ENCODE measurements at places on chromosomes 6 and 20.

- DNase-seq, result no peak
Measured at GRCh38 chr20:46631212-46631869, 19.9 kb downstream of the SLC13A3 start.

DNA sequence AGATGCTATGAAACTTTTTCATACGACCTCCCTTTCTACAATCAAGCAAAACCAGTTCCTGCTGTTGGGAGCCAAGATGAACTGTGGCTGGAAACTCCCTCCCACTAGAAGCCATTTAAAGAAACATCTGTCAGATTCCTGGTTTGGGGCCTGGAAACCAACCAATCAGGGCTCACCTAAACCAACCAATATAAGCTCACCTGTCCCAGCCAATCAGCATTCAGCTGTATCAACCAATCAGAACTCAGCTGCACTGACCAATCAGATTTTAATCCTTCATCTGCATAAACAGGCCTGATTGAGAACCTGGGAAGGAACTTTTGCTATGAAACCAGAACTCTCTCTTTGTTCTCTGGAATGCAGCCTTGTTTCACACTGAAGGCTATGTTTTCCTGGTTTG, 42.4 kb downstream of the SNX14 start:
- DNase-seq, result no peak

- no peak for DNase-seq
Measured at GRCh38 chr6:127031511-127031910, 87.0 kb upstream of the RSPO3 start.

DNA sequence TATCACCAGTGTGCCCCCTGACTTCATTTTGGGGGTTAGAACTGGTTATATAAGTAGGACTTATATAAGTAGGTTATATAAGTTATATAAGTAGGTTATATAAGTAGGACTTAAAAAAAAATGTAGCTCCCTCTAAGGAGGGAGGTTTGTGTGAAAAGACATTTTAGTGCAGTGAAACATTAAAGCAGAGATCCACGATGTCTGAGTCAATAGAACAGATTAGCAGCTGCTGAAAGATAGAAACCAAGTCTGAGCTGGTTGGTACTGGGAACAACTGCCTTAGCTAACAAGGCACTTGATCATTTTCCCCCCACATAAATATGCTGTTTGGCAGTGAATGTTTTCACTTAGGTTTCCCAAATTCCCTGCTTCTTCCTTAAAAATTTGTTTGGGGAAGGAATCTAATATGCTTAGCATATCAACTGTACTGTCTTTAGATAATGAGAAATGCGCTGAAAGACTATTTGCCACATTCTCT, 2.1 kb upstream of the RPS12 start:
- DNase-seq, result no peak

- no peak for DNase-seq
Measured at GRCh38 chr20:45507011-45507820, 8.2 kb downstream of the SPINT3 start.

DNA sequence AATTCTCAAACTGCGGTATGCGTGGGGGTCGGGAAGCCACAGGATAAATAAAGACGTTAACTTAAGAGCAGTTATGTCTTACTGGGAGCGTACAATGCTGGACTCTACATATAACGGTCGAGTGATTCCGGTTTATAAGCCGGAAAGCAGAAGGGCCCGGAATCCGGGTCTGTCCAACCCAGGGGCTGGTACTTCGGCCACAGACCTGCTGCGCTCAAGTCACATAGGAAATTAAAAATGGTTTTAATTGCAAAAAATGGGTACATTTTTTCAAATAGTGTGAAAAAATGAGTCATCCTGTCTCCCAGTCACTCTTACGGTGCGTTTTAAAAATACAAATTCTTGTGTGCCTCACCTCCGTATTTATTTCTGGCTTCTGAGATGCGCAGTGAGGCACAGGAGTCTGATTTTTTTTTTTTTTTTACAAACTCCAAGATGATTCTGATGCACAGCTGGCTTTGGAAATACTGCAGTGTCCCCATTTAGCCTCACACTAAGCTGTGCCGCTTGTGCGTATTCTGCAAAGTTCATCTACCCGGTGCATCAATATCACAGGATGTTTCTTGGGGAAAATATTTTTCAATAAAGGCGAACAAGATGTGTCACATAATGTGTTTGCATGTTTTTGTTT, 1.0 kb downstream of the PCIF1 start:
- DNase-seq, result no peak

GRCh38 chr6:69693762-69694161, 103.0 kb downstream of the LMBRD1 start:
- DNase-seq, result no peak

DNA sequence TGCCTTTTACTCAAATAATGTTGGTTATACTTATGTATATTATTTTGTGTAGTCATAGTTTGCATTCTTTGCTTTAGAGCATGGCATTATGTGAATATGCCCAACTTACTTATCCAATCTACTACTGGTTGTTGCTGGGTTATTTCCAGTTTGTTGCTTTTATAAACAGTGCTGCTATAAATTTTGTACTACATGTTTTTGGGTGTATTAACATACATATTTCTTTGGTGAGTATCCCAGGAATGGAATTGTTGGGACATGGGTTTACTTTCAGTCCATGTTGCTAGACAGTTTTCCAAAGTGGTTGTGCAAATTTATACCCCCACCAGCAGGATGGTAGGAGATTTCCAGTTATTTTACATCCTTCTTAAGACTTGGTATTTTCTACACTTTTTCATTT, 157.1 kb upstream of the THEMIS start:
- no peak for DNase-seq

- no peak for DNase-seq
Measured at GRCh38 chr6:72740135-72740534, 118.3 kb downstream of the KCNQ5 start.

DNA sequence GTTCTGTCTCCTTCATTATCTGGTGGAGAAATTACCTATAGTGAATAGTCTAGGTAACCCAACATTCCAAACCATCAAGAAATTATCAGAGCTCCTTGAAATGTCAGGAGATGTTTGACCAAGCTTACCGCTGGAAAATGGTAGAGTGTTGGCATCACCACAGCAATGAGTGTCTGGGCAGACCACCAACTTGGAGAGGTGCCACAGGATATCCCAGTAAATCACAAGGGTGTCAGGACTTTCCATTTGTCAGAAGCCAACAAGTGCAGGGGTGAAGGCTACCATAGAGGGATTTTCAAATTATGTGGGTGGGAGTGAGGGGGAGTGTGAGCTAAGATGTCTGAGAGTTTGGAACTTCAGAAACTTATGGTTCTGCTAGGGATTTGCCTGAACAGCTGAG, 73.2 kb downstream of the VGLL2 start:
- no peak for DNase-seq

DNA sequence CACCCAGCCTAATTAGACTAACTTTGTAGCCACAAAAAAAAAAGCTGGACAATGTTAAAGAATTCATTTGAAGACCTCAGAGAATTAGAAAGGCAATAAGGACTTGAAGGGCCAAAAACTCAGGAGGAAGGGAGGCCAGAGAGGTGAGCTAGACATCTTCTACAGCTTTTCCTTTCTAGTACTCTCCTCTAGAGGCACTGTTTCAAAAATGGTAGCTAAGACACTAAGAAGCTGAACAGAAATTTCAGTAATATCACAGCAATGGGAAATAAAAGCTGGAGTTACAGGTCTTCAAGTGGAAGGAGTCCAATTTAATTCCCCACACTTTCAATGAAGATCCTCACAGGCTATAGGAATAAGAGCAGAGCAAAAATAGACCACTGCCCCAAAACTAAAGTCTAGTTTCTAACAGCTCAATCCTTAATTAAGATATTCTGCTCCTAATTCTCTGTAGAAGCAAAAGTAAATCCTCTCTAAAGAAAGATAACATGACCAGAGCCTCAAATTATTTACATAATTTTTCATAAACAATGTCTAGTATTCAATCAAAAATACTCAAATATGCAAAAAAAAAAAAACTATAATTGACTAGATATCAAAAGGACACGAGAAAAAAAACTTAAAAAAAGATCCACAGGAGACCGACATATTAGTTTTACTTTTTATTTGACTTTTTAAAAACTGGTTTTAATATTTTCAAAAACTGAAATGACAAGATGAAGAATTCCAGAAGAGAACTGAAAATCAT, 63.7 kb downstream of the RNGTT start:
- no peak for DNase-seq

GRCh38 chr6:55142610-55143009, 31.7 kb upstream of the HCRTR2 start:
- no peak for DNase-seq

DNA sequence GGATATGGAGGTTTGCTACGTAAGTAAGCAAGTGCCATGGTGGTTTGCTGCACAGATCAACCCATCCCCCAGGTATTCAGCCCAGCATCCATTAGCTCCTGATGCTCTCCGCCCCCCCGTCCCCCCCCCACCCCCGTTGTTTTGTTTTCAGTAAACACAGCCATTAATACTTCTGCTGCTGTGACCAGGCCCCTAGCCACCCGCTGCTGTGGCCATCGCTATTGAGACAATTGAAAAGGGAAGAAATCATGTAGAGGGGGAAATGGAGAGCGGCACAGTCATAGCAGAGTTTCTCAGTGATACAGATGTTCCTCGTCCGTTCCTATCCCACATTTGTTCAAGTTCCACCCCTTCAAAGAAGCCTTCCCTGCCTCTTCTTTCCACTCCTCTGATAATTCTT, 24.9 kb downstream of the SLC35D3 start:
- DNase-seq, result no peak

GRCh38 chr6:111871725-111872400, 1.4 kb downstream of the FYN start:
- DNase-seq, result peak; percentile 54

- DNase-seq, result no peak
Measured at GRCh38 chr6:36955136-36955535, 598 bp downstream of the PI16 start.

DNA sequence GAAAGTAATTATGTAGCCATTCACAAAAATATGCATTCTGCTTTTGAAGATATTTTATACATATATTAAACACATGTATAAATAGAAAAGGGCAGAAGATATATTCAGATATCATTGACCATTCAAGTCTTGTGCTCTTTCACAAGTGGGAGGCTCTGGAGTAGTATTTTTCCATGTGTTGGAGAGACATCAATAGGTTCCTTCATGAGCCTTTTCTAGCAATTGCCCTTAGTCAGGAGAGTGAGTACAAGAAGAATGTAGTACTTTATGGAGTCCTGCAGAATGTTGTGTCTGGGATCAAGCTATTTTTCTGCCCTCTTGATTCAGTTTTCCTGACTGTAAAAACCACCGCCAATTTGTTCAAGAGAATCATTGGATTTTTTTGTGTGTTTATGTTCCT, 117.9 kb downstream of the LRRC1 start:
- DNase-seq, result no peak

- DNase-seq, result no peak
Measured at GRCh38 chr20:15619816-15620215, 953.4 kb downstream of the KIF16B start.

GRCh38 chr6:12952318-12952717, 235.8 kb downstream of the PHACTR1 start:
- no peak for DNase-seq

DNA sequence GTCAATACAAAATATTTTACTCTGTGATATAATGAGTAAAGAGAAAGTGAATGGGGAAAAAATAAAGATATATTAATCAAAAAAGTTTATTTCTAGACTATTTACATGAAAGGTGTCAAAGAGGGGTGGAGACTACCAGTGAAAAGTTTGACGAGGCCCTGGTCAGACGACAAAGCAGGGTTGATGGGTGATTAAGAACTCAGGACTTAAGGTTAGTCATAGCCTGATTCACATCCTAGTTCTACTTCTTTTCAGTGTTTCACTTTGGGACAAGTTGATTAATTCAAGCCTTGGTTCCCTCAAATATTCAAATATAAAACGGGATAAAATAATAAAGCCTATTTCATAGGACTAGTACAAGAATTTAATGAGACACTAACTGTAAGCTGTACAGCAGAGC, 178.2 kb upstream of the HS3ST5 start:
- no peak for DNase-seq

DNA sequence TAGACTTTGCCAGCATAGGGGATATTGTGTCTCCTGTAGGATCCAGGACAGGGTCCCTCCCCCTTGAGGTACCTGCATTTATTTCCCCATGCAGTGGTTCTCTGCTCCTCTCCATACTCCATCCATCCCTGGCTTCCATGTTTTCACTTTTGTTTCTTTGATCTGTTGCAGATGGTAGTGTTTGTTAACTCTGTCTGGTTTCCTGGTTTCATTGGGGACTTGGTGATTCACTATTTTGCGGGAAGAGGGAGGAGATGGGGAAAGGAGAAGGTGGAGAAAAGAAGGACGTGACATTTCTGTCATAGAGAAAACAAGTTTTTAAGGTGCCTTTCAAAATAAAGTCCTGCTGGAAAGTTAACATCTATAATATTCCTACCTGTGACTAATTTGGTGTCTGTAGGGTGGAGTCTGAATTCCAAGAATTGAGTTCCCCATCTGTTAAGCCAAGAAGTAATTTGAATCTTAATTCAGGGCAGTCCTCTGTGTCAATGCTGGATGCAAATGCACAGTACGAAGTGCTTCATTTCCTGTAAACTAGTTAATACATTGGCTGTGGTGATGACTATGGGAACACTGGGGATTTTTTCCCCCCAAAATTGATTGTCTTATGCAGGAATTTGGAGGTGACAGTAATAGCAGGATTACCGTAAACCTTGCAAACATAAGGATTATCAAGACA, 6.9 kb upstream of the RNF144B start:
- no peak for DNase-seq

GRCh38 chr6:116461932-116462885, 1.0 kb downstream of the CALHM6 start:
- DNase-seq, result peak; percentile 66

DNA sequence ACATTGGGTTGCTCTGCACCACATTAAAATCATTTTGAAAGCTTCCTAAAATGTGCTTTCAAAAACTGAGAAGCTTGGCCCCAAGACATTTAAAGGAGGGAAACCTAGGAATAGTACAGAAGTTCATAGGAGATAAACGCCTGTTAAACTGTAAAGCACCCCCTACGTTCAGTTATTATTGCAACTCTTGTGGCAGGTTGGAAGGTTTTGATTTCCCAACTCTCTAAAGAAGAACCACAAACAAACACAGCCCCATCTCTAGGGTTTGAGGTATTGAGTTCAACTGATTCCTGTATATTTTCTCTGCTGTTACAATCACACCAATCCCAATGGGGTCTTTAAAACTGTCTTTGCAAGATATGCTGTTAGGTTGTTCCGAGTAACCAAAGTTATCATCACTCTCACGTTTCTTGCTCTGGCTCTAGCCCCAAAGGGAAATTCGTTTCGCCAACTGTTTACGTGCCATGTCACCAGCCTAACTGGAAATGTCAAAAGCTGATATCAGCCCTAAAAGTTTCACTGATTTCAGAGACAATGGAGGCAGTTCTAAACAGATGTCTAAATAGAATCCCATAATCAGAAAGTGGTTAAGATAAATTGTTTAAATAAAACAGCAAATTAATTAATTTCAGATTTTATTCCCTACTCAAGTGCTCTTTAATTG, 12.1 kb downstream of the TFAP2A start:
- DNase-seq, result no peak

Data from head of caudate nucleus (tissue), 42 donors.